PC-9 (cell line): ENCODE measurements at places on chromosomes 1 and 21. TPM values are rescaled to one million over a fixed set of nuclear protein-coding genes. Genes with fewer than 3 reads are reported as not detected.
A peak's percentile ranks its signal among the peaks of the same experiment; 100 is the strongest.

The S100A3 gene
- 1.5 and 2.4 TPM in 2 replicates for total RNA-seq

The LAMTOR5 gene
- 140 and 160 TPM in 2 replicates for total RNA-seq

The EPHB2 gene
- total RNA-seq: 26.7 and 31.1 TPM in 2 replicates

The COL6A1 gene
- total RNA-seq: 43.1 and 51.8 TPM in 2 replicates

DNA sequence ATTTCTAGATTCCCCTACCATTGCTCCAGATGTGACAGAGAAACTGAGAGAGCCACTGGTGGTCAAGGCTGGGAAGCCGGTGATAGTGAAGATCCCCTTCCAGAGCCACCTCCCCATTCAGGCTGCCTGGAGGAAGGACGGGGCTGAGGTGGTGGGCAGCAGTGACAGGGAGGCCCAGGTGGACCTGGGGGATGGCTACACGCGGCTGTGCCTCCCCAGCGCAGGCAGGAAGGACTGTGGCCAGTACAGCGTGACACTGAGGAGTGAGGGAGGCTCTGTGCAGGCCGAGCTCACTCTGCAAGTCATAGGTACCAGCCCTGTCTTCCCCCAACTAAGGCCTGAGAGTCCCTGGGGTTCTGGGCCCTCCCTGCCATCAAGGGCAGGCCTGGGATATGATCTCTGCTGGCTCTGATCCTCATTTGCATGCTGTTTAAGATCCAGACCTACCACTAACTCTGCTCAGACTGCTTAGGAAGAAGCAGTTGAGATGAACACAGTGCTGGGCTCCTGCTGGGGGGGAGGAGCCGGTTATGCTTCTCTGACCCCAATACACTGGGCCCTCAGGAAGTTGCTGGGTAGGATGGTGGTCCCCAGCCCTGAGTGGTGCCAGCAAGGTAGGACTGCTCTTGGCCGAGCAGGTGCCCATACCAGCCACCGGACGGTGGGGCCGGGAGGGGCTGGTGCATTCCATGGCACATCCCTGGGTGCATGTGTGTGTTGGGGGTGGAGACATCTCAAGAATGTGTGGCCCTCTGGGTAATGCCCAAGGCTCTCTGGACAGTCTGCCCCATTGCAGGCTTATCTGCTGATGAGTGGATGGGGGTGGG, 25.1 kb downstream of the IGFN1 start:
- no peak for DNase-seq

DNA sequence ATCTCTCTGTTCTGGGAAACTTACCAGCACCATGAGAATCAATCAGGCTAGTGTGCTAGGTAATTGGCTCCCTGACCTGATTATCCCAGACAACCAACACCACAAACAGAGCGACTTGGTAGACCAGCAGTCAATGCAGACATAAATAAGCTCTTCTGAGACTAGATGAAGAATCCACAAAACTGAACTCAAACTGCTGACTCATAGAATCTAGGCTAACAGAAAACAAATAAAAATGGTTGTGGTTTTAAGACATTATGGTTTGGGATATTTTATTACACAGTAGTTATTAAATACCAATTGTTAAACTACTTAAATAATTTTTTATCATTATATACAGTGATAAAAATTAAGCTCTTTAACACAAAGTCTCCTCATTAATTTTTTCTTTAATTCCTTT, 535.7 kb downstream of the COL11A1 start:
- DNase-seq: no peak

DNA sequence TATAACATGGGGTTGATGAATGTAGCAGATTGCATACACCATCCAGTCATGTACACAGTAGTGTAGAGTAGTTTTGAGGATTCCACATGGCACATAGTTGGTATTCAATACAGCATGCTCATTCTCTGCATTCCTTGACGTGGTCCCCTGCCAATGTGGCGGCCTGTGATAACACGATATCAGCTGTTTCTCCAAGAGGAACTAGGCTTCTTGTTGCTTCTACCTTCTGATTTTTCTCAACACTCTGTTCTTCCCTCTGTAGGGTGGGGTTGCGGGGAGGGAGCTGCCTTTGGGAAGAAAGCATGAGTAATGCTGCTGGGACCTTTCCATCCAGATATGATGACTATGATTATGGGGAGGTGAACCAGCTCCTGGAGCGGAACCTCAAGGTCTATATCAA, 19.4 kb downstream of the SESN2 start:
- no peak for DNase-seq

DNA sequence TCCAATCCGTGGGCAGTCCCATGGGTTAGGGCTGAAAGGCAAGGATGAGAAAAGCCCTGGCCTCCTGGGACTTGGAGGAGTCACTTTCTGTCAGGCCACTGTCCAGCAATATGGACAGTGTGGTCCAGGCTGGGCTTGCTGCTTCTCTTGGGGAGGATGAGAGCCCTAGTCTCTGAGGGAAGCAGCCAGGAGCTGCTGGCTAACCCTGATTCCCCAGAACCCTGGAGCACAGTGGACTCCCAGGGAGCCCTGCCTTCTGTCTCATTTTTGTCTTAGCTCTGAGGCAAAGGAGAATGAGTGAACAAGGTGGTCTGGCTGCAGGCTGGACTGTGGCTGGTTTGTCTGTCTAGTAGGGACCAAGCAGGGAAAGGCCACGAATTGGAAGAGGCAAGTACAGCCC, 23.8 kb upstream of the EDN2 start:
- no peak for DNase-seq

GRCh38 chr1:109270623-109271317, 12.2 kb downstream of the PSRC1 start:
- no peak for DNase-seq

- no peak for DNase-seq
Observed at GRCh38 chr21:38596264-38597042, 98.2 kb upstream of the ERG start.

GRCh38 chr1:95547005-95547404, 313.0 kb downstream of the RWDD3 start:
- DNase-seq: no peak

- DNase-seq: no peak
Observed at GRCh38 chr1:151720554-151720953, 768 bp upstream of the RIIAD1 start.

GRCh38 chr1:8883491-8883890, 5.0 kb upstream of the ENO1 start:
- no peak for DNase-seq

DNA sequence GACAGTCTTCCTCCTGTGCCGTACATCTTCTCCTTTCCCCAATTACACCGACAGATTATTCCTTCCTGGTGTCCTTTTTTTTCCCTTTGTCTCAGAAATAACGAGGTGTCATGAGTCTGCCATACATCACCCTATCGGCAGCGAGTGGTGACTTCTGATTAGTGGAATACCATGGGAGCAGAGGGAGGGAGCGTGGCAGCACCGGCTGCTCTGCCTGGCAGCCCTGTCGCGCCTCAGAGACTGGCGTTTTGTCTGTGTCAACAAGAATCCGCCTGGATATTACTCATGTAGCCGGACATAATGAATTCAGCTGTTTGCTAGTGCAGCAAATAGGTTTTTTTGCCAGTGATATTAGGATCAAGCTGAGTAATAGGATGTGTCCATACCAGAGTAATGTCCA, 51.8 kb downstream of the UTP25 start:
- peak; percentile 58 for DNase-seq

DNA sequence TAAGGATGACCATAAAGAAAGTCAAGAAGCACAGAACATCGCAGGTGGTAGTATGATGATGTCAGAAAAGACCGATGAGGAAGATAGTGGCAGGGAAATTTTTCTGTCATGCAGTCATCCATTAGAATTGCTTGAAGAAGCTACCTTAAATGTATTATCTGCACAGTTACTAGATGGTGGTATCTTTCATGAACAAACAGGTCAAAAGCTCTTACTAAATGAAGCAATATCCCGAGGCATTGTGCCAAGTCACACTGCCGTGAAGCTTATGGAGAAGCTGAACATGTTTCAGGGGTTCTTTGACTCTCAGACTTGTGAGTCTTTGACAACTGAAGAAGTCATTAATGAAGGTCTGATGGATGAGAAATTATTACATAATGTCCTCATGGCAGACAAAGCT, 128.8 kb downstream of the MACF1 start:
- DNase-seq: no peak

- DNase-seq: no peak
Observed at GRCh38 chr1:59819566-59820438, 5.1 kb downstream of the HOOK1 start.

- peak; percentile 91 for DNase-seq
Observed at GRCh38 chr1:67060811-67061218, 6.9 kb upstream of the SLC35D1 start.

- DNase-seq: no peak
Observed at GRCh38 chr1:48807554-48808260, 31.0 kb upstream of the BEND5 start.

- DNase-seq: no peak
Observed at GRCh38 chr1:229048896-229049295, 222.0 kb upstream of the RAB4A start.

DNA sequence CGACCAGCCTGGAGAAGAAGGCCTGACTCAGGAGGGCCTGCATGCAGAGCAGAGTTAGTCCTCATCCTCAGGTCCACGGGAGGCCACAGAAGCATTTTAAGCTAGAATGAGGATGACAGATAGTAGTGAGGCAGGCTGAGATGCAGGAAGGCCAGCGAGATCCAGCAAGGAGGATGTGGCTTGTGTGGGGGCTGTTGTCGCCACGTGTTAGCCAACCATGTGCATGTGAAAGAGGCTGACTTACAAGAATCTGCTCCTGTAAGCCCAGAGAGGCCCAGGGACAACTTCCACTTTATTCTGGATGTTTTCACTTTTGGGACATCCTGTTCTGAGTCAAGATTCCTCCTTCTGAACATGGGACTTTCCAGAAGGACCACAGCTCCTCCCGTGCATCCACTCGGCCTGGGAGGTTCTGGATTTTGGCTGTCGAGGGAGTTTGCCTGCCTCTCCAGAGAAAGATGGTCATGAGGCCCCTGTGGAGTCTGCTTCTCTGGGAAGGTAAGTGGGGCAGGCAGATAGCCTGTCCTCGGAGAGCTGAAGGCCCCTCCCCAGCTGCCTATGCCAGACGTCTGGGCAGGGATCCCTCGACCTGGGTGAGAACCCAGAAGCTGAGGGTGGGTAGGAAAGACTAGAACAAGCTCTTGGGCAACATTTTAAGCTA, at the start of gene SLAMF8:
SLAMF8 (plus strand) TSS at position 433 of the 661 bp plus-strand sequence; CDS start at position 459, 26 bp downstream.
- DNase-seq: no peak
